ENCODE measurements at places on chromosomes 1 and 21.

DNA sequence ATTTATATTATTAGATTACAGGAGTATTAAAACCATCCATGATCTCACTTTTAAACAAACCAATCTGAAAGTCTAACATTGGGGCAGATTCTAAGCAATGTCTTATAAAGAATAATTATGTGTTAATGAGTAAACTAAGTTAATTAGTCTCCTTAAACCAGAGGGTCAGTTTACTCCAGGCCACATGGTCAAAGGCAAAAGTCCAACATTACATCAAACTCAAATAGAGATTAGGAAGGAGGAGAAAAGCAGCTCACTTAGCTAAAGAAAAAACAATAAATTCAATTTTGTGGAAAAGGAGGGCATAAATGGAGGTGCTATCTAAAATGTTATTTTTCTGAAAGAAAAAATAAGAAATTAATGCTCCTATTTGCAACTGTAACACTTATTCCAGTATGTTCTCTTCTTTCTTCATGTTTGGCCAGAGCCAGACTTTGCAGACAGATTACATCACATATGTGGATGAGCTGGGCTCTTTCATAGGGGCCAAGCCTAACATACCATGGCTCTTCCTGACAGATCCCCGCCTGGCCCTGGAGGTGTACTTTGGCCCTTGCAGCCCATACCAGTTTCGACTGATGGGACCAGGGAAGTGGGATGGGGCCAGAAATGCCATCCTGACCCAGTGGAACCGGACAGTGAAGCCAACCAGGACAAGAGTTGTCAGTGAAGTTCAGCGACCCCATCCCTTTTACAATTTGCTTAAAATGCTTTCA lies 24.3 kb upstream of the FMO2 start:
- no peak for DNase-seq

DNA sequence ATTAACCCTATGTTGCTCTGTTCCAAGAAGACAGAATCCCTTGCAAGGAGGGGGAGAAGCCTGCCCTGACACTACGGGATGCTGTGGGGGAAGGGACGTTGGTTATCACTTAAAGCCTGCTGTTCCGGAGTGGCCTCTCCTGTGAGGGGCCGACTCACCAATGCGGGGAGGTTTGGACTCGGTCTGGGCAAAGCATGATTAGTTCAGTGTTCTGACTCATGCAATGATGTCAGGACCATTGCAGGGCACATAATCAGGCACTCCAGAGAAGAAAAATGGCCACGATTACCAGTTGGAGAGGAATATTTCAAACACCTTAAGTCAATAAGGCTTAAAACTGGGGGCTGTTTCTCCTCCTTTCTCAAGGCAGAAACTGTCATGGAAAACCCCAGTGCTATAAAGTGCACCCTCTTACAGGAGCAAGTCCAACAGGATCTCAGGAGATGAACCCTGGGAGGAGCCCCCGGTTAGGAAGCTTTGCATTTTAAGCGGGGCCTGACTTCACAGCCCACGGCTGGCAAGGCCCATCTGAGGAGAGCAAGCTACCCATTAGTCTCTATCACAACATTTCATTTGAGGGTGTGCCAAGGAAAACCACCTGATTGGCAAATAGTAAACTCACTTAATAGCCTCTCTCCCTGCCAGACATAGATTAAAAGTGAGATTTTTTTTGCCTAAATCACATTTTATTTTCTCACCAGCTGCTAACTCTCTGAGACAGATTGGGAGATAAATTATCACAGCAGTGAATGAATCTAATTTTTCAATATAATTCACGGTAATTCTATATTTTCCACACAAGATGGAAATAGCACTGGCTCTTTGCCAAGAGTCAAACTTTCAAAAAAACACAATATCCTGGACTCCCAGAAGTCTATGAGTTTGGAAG lies 202.5 kb downstream of the C1orf94 start:
- no peak for DNase-seq

DNA sequence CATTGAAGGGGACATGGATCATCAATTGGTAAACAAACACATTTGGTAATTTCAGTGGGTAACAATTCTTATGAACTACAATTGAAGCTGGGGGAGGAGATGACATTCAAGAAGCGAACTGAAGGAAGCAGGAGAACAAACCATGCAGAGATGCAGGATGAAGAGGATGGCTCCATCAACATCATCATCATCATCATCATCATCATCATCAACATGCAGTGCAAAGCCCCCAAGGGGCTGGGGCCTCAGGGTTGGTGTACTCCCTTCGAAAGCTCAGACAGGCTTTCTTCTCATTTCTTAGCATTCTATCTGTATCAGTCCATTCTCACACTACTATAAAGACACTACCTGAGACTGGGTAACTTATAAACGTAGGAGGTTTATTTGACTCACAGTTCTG lies 105.8 kb downstream of the DUSP10 start:
- no peak for DNase-seq

GRCh38 chr1:25501235-25502058 lies 42.0 kb upstream of the LDLRAP1 start:
- DNase-seq = peak; percentile 56

DNA sequence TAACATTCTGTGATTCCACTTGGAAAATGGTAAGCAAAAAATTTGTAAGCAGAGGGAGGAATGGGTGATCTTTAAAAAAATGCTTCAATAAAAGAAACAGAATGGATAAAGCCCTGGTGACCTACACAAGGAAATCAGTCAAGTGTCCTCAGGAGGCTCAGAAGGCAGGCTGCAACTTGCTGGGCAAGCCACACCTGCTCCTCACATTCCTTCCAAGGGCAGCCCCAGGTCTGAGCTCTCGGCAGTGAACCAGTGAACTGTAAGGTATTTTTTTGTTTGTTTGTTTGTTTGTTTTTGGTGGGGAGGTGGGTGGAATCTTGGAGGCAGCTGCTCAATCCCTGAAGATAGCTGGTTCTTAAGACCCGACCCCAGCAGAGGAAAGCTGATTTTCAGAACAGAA lies 4.4 kb downstream of the TACSTD2 start:
- no peak for DNase-seq

DNA sequence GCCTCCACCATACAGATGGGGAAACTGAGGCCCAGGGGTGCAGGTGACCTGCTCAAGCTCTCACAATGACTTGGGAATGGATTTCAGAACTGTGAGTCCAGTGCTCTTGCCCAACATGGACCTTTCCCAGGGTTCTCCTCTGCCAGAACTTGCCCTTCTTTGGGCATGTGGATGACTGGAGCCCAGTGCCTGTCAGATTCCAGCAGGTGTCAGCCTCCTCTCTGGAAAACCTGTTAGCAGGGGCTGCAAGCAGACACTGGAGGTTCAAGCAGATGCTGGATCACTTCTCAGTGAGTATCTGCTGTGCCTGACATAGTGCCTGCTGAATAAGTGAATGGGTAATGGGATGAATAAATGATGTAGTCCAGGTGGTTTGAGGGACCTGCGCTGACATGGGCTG lies 314.2 kb upstream of the POU3F1 start:
- DNase-seq = no peak

Data from fibroblast of gingiva (primary cell).